ENCODE measurements at places on chromosomes 7 and 10.

DNA sequence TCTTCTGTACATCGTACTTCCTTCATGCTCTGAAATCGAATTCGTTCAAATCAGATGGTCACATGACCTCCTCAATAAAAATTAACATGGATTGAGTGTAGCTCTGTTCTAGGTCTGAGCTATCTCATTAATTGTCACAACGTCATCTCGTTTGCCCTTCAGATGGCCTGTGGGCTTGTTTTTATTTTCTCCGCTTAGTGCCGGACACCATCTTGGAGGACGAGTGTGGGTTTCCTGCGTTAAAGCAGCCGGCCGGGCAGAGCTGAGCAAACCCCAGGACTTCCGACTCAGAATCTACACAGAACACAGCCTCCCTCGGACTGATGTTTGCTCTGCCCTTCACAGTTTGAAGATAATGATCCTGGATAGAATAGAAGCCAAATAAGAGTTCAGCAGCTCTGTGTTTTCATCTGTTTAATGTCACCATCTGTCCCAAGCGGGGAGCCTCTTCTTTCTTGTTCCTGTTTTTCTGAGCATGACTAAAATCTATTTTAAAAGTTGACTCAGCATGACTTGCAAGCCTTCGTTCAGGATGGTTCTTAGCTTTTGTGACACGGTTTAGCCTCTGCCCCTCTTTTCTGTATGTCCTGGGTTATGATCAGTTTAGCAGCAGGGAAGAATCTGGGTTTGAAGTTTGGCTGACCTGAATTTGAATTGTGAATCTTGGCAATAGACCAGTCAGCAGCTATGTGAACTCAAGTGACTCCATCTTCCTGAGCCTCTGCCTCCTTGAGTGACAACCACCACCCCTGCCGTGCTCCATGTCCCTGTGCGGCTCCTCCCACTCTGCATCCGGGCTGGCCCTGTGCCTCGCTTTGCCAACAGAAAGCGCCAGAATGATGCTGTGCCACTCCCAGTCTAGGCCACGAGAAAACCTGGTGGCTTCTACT is 30.6 kb upstream of the GALNTL5 start:
- no peak for DNase-seq

- no peak for DNase-seq
Observed at GRCh38 chr7:136339464-136339863, 362.3 kb upstream of the MTPN start.

GRCh38 chr10:51524041-51524440 is 175.4 kb downstream of the CSTF2T start:
- no peak for DNase-seq

DNA sequence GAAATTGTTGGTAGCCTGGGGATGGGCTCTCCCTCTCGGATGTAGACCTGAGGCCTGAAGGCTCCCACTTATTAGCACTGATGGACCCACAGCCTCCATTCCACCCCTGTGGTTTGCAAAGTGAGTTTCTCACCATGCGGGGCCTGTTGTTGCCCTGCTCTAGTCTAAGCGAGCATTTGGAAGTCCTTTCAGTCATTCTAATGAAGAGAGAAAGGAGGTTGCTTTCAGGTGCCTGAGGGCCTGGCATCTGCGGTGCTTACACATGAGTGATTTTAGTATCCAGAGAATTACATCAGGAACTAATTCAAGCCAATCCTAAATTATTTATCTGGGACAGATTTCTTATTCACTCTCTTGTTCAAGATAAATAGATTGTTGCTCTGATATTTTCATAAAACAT is 61.6 kb downstream of the NAMPT start:
- no peak for DNase-seq

- DNase-seq = no peak
Observed at GRCh38 chr10:21047511-21047910, 150.4 kb upstream of the NEBL start.

- no peak for DNase-seq
Observed at GRCh38 chr7:1364068-1364905, 95.0 kb downstream of the MICALL2 start.

GRCh38 chr7:98555403-98555802 is 61.7 kb upstream of the NPTX2 start:
- DNase-seq = no peak

DNA sequence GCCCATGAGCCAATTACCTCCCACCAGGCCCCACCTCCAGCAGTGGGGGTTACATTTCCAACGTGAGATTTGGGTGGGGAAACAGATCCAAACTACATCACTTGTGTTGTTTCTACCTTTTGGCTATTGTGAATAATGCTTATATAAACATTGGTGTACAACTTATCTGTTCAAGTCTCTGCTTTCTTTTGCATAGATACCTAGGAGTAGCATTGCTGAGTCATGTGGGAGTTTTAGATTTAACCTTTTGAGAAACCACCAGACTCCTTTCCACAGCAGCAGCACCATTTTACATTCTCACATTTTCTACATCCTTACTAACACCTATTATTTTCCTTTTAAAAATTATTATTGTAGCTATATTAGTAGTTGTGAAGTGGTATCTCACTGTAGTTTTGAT is 14.4 kb upstream of the FRA10AC1 start:
- DNase-seq = no peak

GRCh38 chr7:112939574-112940313 is 146.9 kb downstream of the GPR85 start:
- DNase-seq = peak; percentile 99

- DNase-seq = no peak
Observed at GRCh38 chr7:50376056-50376820, 71.7 kb downstream of the IKZF1 start.

DNA sequence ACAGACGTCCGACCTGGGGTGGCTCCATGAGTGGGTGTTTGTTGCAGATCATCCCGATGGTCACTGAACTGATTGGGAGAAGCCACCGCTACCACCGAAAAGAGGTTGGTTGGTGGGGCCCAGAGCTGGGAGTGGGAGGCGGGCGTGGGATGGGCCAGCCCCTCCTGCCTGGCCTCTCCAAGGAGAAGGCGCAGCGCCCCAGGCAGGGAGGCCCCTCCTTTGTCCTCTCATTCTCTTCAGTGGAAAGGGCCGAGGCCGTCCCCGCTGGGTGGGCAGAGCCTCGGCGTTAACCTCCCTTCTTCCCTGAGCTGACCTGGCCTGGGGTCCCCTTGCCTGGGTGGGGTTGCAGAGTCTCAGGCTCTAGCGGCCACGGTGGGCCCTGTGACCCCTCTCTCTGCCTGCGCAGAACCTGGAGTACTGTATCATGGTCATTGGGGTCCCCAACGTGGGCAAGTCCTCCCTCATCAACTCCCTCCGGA is 5.2 kb downstream of the MTG1 start:
- DNase-seq = no peak

GRCh38 chr7:83550100-83550499 is 98.8 kb downstream of the SEMA3E start:
- no peak for DNase-seq

DNA sequence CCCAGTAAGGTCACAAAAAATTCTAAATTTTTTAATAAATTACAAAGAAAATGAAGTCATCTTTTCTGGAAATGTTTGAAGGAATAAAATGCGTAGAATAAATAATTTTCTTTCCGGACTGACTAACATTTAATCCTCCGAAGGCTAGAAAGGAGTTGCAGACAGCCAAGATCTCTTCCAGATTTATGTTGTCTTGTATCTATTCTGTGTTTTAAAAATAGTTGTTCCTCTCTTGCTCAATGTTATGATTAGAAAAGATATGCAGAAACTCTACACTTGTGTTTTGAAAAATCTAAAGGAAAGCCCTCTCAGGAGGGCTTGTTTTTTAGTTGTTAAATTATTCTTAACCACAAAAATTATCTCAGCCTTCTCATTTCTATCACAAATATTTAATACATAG is 70.7 kb downstream of the MACC1 start:
- DNase-seq = no peak

GRCh38 chr10:102970562-102971340 is 52.7 kb downstream of the CNNM2 start:
- no peak for DNase-seq

- DNase-seq = no peak
Observed at GRCh38 chr7:34991938-34992840, 45.1 kb downstream of the DPY19L1 start.

DNA sequence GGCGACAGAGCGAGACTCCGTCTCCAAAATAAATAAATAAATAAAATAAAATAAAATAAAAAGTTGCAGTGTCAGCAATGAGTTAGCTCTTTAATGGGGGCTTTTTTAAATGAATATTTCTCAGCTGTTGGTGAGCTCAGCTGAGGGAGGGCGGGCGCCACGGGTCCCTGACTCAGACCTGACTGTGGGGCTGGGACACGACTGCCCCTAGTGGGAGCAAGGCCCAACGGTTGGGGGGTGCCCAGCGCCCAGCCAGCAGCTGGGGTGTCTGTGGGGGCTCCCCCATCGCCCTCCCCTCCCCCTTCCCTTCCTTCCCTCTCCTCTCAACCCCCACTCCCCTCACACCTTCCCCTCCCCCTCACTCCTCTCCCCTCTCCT is 46.6 kb downstream of the PWWP2B start:
- DNase-seq = no peak
